Parietal lobe (tissue), 2 donors: ENCODE measurements at places on chromosomes 5 and 9. TPM values are rescaled to one million over a fixed set of nuclear protein-coding genes. Genes with fewer than 3 reads are reported as not detected.

CDH10 gene
- 50.7 TPM for total RNA-seq

MAP3K1 gene
- 18.5 TPM for total RNA-seq

CDO1 gene
- total RNA-seq = 91.7 TPM

STX17 gene
- 27.2 TPM for total RNA-seq

KCNV2 gene
- not detected for total RNA-seq

GTF2H2C gene
- total RNA-seq = 77.9 TPM

GLDC gene
- total RNA-seq = 20.7 TPM

GFRA3 gene
- total RNA-seq = not detected

FOXD4 gene
- 0.31 TPM for total RNA-seq

RAB3C gene
- total RNA-seq = 39.8 TPM

ADAMTSL1 gene
- 44.1 TPM for total RNA-seq

CDC37L1 gene
- 31.3 TPM for total RNA-seq

SLC27A6 gene
- total RNA-seq = 0.94 TPM

MSANTD3 gene
- 70.4 TPM for total RNA-seq

SHOC1 gene
- total RNA-seq = not detected

PHF24 gene
- 40.1 TPM for total RNA-seq

KIF4B gene
- total RNA-seq = 0.63 TPM

IZUMO3 gene
- total RNA-seq = not detected

SREK1IP1 gene
- total RNA-seq = 23.2 TPM

PCA3 gene
- 1.6 TPM for total RNA-seq

KIAA0825 gene
- total RNA-seq = 44.8 TPM

SMC2 gene
- 24.4 TPM for total RNA-seq

TTC23L gene
- total RNA-seq = 8.5 TPM

STKLD1 gene
- total RNA-seq = 1.6 TPM

TRIP13 gene
- total RNA-seq = 8.1 TPM

PRDM9 gene
- not detected for total RNA-seq

ADAMTS13 gene
- total RNA-seq = 2.5 TPM

BARX1 gene
- total RNA-seq = not detected

RRAGA gene
- total RNA-seq = 53.2 TPM

PDE8B gene
- total RNA-seq = 5.6 TPM

INSL4 gene
- total RNA-seq = not detected

SHISAL2B gene
- total RNA-seq = not detected

MSX2 gene
- not detected for total RNA-seq

CHSY3 gene
- 26.6 TPM for total RNA-seq

TRAF1 gene
- 5.0 TPM for total RNA-seq
